ENCODE measurements at places on chromosomes 2 and 18. TPM values are rescaled to one million over a fixed set of nuclear protein-coding genes. Genes with fewer than 3 reads are reported as not detected.

The COMMD1 gene
- 41.8 TPM for total RNA-seq

The NLRC4 gene
- total RNA-seq = 0.11 TPM

The UGT1A4 gene
- total RNA-seq = 0.07 TPM

The AQP12A gene
- not detected for total RNA-seq

The TMEM247 gene
- total RNA-seq = not detected

The PROC gene
- total RNA-seq = 4.6 TPM

The FBXO36 gene
- total RNA-seq = 0.87 TPM

The LRP1B gene
- not detected for total RNA-seq

Data from A549 treated with Hydrocortisone at 1 μM for 4 hours (cell line).